ENCODE measurements at places on chromosomes 7 and 10. TPM values are rescaled to one million over a fixed set of nuclear protein-coding genes. Genes with fewer than 3 reads are reported as not detected.

DNA sequence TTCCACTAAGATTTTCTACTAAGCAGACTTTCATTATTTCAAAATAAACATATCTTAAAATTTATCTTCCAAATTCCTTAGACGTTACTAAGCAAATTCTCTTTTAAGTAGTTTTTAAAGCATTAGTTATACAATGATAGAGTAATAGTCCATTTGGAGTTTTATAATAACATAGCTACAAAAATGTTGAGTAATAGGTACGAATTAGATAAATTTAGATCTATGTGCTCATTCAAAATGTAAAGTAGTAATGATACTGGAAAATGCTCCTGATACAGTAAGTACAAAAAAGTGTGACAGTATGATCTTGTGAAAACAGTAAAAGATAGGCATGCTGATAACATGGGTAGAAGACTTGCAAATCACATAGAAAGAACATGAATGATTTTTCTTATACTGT is 4.5 kb downstream of the DMTF1 start:
- no peak for DNase-seq

The VAX1 gene
- not detected for total RNA-seq

DNA sequence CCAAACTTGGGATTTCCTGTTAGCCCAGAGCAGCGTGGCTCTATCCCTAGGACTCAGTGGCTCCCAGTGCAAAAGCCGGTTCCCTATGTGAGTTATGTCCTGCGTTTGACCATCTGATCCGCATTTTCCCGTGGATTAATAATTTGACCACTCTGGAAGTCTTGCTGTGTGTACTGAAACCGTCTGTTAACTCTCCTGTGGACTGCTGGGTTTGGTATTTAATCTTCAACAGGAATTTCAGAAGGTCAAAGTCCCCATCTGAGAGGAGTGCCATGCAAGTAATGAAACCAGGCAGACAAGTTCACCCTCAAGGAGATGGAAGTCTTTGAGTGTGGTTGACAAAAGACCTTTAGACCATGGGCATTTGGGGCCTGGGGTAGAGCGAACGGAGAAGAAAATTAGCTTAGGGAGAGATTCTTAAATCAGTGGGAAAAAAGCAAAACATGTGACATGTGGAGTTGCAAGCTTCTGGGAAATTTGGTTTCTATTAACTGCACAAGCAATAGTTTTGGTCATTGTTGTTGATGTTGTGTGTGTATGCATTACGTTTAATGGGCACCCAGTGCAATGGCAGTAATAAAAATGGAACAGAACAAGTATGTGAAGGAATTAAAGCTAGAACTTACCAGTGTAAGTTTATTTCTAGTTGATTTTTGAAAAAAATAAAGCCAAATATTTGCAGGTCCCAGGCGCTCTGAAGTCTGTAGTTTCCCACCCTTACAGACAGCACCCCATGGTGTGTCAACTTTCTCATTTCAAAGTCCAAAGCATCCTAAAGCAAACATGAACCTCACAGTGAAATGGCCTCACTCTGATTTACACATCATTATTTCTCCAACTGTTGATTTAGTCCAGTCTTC is 38.2 kb downstream of the LYZL1 start:
- DNase-seq: no peak

DNA sequence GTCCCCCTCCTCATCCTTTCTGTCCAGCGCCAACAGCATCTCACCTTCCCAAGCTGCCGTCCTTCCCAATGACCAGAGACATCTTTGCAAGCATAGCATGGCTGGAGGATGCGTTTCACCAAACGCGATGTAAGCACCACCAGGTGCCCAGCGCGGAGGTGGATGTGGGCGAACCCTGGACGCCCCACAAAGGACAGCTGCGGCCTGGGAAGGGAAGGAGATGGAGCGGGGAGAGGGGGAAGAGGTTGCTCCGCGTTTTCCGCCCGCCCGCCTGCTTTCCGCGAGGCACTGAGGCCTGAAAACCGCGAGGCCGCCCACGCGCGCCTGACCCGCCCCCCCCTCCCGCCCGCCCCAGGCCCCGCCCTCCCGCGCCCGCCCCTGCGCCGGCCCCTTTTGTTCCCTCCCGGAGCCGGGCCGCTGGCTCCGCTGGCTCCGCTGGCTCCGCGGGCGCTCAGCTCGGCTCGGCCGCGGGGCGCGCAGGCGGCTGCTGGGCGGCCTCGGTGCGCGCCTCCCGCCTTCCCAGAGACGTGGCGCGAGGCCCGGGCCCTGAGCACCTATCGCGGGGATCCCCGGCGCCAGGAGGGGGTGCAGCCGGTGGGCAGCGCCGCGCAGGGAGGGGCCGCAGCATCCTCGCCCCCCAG is at the start of gene CLIP2:
Gene CLIP2 (plus strand): TSS at position 390 of the 641 bp plus-strand sequence. CDS start 28,140 bp downstream, outside the sequence.
- peak; percentile 82 for DNase-seq

The DIP2C gene
- total RNA-seq: 3.8 TPM

GRCh38 chr10:128217136-128217535 is 90.9 kb upstream of the MKI67 start:
- DNase-seq: no peak

The CLCN1 gene
- not detected for total RNA-seq

GRCh38 chr7:152126741-152127140 is 101.3 kb downstream of the GALNT11 start:
- no peak for DNase-seq

Measured in LHCN-M2 (cell line).